ENCODE measurements at places on chromosomes 4 and X.
A peak's percentile ranks its signal among the peaks of the same experiment; 100 is the strongest.

- no peak for DNase-seq
Measured at GRCh38 chrX:118115953-118116712, 477 bp downstream of the KLHL13 start.

DNA sequence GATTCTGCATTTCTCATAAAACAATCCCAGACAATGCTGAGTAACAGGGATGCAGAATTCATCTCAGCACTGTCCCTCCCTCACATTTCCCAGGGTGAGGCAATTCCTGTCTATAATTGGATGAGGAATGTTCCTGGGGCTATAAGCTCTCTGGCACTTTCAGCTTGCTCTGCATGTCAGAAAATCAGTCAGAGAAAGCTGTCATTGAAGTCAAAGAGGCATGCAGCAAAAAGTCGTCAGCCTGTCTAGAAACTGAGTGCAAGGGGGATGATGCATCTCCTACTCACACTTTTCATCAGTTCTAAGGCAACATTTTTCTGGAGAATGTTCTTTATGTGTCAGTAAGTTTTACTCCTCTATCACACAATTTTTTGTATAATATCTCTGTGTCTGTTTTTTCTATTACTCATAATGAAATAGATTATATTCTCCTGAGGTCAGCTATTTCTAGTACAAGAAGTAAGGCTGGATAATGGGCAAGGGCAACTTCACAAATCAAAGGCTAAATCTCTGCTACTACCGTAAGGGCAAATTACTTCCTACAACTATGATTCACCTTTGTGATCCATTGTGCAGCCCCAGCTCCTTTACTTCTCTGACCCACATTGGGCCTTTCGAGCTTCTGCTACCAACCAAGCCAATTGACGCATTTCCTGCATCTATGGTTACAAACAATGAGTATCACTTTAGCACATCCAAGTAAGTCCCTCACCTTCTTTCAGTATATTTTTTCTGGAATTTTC, 56.0 kb downstream of the TASL start:
- DNase-seq, result no peak

DNA sequence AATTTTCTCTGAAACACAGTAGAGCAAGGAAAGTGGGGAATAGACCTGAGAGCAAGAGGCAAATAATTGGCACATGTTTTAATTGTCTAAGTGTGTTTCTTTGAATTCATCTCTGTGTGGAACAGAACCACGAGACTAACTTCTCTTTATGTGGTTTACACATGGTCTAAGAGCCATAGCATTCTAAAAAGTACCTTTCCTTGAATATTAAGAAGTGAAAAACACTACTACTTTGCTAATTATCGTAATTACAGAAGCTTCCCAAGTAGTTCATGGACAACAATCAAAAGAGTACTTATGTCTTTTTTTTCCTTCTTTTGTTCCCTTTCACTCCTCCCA, 2.9 kb upstream of the CYBB start:
- no peak for DNase-seq

DNA sequence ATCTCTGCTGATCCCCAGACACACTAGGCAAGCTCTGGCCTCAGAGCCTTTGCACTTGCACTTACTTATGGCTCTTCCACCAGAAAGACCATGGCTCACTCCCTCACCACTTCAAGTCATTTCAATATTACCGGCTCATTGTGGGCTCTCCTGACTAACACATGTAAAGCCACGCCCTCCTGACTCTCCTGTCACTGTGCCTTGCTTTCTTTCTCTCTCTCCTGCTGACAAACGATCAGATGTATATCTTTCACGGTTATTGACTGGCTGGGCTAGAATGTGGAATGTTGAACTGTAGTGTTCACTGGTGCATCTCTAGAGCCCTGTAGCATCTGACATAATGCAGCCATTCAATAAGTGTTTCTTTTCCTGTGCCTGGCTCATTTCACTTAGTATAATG, 425.1 kb downstream of the RAB28 start:
- DNase-seq, result no peak

GRCh38 chr4:152678841-152679240, 956 bp downstream of the TMEM154 start:
- no peak for DNase-seq

- DNase-seq, result no peak
Measured at GRCh38 chr4:163395055-163395454, 51.4 kb downstream of the NPY5R start.

- no peak for DNase-seq
Measured at GRCh38 chr4:75053352-75053751, 120.4 kb downstream of the PARM1 start.

DNA sequence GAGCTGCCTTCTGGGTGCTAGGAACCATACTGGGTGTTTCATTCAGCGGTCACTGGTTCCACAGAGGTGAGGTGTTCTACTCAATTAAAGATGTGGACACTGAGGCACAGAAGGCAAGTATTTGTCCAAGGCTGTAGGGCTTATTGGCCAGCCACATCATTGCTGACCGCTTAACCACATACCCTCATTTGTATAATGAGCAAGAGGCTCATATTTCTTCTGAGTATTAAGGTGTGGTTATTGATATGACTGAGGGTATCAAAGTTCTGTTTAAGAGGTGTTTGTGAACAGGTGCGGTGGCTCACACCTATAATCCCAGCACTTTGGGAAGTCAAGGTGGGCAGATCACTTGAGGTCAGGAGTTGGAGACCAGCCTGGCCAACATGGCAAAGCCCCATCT, 14.3 kb downstream of the RNF4 start:
- no peak for DNase-seq

GRCh38 chr4:81600520-81601357, 129.0 kb upstream of the RASGEF1B start:
- DNase-seq, result peak; percentile 47

DNA sequence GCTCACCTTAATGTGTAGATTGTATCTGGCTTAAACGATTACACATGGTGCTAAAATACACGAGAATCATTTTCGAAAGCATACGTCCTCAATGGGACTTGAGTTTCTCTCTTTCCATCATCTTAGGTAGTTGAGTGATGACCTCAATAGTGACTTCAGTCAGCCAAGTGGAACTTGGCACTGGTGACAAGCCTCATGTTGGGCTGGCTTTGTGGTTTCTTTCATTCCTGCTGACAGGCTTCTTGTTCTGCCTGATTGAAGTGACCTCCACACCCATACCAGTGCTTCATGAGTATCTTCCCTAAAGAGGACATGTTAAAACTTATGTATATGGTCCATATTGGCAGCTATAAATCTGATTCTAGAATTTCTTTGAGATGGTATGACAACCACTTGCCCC, 159.1 kb upstream of the WDR1 start:
- no peak for DNase-seq

DNA sequence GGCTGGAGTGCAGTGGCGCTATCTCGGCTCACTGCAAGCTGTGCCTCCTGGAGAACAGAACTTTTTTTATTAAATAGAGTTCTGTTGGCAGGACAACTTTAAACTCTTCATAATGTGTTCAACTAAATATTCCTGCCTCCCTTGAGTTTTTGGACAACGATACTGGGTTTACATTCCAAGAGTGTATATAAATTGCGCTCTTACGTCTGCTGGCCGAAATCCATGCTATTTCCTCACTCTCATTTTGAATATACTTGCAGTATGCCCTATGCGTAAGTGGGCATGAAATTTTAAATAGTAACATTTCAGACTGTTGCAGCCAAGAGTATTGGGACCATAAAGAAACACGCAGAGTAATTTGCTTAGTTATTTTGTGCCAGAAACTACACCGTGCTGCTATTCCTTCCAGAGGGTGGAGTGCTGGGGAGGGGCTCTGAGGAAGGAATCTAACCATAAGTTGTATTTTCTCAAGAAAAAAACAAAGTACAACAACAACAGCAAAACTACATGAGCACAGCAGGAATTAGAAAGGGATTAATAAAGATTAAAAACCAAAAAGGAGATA, 480.0 kb downstream of the NLGN4X start:
- no peak for DNase-seq

- DNase-seq, result peak; percentile 64
Measured at GRCh38 chr4:83282049-83282535, 2.5 kb downstream of the COQ2 start.

- DNase-seq, result no peak
Measured at GRCh38 chr4:87853108-87853507, 20.3 kb downstream of the MEPE start.

DNA sequence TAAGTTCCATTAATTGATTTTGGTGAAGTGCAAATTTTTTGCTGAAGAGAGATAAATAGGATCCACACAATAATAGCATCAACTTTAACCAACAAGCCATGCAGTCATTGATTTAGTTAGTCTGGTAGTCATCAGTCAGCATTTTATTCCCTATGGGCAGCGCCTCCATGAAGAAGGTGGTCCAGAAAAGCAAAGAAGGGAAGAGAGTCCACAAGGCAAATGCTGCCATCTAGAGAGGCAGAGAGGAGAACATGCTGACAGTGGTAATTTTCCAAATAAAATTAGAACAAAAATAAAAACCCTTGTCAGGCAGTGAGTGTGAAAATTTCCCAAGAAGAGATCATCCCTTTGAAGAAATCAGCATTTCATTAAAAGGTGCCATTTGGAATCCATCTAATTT, 366.7 kb upstream of the FAM241A start:
- DNase-seq, result no peak

DNA sequence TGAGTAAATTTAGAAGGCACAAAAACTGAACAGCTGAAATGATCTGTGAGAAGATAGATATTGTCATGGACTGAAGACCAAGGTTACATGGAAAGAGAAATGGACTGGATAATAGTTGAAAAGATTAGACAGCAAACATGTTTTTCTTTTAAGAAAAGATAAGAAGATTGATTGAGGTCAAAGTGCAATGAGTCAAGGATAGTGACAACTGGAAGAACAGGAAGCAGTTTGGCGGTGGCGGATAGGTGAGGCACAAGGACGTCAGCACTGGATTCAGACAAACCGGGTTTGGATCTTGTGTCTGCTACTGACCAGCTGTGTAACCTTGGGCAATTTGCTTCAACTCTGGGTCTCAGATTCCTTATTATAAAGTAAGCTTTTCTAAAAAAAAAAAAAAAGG, 2.0 kb upstream of the HPGD start:
- DNase-seq, result no peak

- DNase-seq, result no peak
Measured at GRCh38 chr4:142230991-142231390, 594.6 kb downstream of the IL15 start.

DNA sequence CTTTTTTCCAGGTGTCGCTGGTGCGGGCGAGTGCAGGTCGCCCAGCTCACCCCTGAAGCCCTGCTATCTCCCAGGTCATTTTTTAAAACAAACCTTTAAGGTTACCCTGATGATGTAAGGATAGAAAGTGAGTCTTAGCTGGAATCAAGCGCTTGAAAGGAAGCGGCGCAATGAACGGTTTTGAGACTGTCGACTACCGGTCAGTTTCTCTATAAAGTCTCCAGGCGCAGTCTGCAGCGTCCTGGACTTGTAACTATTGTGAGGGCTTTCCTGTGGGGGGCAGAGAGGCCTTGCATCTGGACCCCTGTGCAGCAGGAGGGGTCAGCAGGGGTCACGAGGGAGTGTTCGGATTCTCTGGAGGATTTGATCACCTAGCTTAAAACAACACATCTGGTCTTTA, 1.6 kb downstream of the KIT start:
- no peak for DNase-seq

DNA sequence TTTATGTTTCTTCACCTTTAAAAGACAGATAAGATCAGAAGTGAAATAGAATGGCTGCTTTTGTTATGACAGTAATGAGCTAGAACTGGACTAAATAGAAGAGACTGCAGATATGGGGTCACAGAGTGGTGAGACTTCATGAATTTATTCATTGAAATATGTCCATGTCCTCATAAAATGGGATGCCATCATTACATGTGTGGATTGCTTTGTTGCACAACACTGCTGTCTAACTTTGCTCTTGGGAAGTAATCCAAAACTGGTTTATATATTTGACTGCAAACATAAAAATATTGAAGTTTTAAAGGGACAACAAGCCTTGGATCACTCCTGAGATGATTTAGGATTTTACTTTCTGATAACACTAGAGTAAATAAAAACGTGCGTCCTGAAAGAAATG, 209.2 kb upstream of the FAT4 start:
- no peak for DNase-seq

DNA sequence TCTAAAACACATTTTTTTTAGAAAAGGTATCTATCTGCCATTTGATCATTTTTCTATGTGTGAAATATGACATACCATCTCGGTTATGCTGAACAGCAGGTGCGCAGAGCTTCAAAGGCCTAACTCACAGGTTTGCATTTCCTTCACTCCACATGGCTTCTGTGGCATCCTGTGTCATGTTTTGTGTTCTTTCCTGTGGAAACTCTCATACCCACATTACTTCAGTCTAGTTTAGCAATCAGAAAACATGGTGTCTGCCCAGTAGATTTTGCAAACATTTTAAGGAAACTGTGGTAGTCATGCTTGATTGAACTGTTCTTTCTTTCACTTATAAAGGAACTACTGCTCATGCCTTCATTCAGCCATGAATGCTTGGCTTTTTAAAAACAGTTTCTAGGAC, 11.3 kb upstream of the ARAP2 start:
- DNase-seq, result no peak

- DNase-seq, result peak; percentile 32
Measured at GRCh38 chrX:31038575-31039326, 33.1 kb downstream of the FTHL17 start.

DNA sequence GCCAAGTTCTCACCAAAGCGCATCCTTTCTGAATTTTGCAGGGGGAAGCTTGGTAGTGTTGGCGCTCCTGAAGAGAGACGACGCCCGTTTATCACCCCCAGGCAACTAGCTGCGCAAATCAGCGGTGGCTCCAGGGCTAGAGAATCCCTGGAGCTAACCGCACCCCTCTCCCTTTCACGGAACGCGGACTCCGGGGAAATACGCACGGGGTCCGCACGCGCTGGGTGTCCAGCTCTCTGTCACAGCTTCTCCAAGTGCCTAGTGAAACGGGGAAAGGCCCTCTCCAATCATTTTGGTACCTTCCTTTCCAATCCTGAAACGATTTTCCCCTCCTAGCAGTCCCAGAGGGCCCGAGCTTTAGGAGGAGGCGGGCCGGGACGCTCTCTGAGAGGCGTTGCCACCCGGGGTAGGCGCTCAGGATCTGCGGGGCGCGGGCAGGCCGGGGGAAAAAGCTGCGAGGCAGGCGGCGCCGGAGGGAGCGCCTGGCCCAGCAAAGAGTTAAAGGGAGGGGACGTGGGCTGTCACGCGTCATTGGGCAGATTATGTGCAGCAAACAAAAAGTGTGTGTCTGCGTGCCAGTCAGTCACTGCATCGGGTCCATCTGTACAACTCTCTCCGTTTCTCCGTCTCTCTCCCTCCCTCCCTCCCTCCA, at the start of gene PRDM8:
Gene PRDM8, plus strand, starts transcription at position 582 of the 652 bp plus-strand sequence. CDS start 2,578 bp downstream, outside the sequence.
- no peak for DNase-seq

DNA sequence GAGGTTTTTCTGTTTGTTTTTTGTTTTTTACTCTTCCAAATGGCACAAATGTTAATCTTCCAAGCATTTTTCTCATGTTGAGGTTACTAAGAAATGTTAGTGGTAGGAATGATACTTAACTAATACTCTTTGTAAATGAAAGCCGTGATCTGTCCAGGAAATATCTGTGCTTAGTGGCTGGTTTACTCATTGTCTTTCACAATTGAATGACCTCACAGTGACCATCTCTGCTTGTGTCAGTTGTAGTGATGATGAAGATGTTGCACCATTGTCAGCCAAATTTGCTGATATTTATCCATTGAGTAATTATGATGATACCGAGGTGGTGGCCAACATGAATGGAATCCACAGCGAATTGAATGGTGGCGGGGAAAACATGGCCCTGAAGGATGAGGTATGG, 93.5 kb downstream of the TNIP2 start:
- DNase-seq, result no peak

- no peak for DNase-seq
Measured at GRCh38 chrX:155179346-155179997, 36.8 kb upstream of the VBP1 start.

- DNase-seq, result no peak
Measured at GRCh38 chrX:39675619-39676018, 422.1 kb downstream of the BCOR start.

GRCh38 chr4:156981262-156981769, 9.7 kb upstream of the PDGFC start:
- no peak for DNase-seq
